ENCODE measurements at places on chromosomes 11 and 22. TPM values are rescaled to one million over a fixed set of nuclear protein-coding genes. Genes with fewer than 3 reads are reported as not detected.

The CECR2 gene
- 0.10 TPM for total RNA-seq

The SLC22A9 gene
- total RNA-seq, result not detected

The C1QTNF4 gene
- total RNA-seq, result 0.91 TPM

The MRGPRX3 gene
- total RNA-seq, result not detected

- H3K4me1 ChIP-seq, result peaks cover 13% of the 10 kb centered on the region
- H3K27me3 ChIP-seq, result no peaks in the 10 kb centered on the region
- H3K36me3 ChIP-seq, result no peaks in the 10 kb centered on the region
- H3K27ac ChIP-seq, result no peak overlapping the region
- no peak for DNase-seq
Observed at GRCh38 chr11:17263769-17264168, 12.8 kb upstream of the NUCB2 start.

GRCh38 chr22:36833073-36833472 is 16.2 kb upstream of the PVALB start:
- H3K36me3 ChIP-seq, result peaks cover 3% of the 10 kb centered on the region
- no peak for DNase-seq
- peaks cover 32% of the 10 kb centered on the region for H3K4me1 ChIP-seq
- H3K27me3 ChIP-seq, result peaks cover 90% of the 10 kb centered on the region
- H3K27ac ChIP-seq, result no peak overlapping the region
- H3K4me3 ChIP-seq, result no peak overlapping the region

GRCh38 chr11:45171550-45171949 is 25.1 kb downstream of the PRDM11 start:
- peaks cover 30% of the 10 kb centered on the region for H3K4me1 ChIP-seq
- no peak for DNase-seq
- no peaks in the 10 kb centered on the region for H3K27me3 ChIP-seq
- H3K4me3 ChIP-seq, result no peak overlapping the region
- no peak overlapping the region for H3K27ac ChIP-seq
- H3K36me3 ChIP-seq, result peaks cover 6% of the 10 kb centered on the region

Measured in naive thymus-derived CD8-positive, alpha-beta T cell (primary cell).